GM12865 (cell line): ENCODE measurements at places on chromosomes 2 and 18.
A peak's percentile ranks its signal among the peaks of the same experiment; 100 is the strongest.

DNA sequence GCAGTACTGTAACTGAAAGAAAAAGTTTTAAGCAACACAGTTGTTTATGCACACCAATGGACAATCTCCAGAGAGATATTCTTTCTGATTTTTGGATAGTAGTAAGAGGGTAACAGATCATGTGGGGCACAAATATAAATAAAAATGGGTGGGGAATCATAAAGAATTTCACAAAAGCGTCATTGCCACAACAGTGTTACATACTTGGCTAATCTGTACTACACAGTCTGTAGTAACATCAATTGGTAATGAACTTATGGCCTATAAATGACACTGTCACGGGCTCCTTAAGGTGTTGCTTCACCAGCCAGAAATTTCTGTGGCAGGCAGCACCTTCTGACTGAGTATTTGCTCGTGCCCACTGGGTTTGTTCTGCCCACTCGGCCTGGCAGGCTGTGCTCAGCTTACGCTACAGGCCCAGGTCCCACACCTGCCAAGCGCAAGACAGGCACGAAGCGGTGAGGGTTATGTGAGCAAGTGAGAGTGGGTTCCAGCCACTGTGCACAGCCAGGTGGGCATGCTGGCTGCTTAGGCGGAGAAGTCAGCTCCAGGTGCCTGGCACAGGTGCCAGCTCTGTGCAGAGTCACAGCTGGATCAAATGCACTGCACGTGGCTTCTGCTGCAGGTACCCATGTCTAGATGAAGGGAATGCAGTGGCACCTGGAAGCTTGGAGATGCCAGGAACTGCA, 532.5 kb upstream of the SLC39A10 start:
- no peak for DNase-seq

DNA sequence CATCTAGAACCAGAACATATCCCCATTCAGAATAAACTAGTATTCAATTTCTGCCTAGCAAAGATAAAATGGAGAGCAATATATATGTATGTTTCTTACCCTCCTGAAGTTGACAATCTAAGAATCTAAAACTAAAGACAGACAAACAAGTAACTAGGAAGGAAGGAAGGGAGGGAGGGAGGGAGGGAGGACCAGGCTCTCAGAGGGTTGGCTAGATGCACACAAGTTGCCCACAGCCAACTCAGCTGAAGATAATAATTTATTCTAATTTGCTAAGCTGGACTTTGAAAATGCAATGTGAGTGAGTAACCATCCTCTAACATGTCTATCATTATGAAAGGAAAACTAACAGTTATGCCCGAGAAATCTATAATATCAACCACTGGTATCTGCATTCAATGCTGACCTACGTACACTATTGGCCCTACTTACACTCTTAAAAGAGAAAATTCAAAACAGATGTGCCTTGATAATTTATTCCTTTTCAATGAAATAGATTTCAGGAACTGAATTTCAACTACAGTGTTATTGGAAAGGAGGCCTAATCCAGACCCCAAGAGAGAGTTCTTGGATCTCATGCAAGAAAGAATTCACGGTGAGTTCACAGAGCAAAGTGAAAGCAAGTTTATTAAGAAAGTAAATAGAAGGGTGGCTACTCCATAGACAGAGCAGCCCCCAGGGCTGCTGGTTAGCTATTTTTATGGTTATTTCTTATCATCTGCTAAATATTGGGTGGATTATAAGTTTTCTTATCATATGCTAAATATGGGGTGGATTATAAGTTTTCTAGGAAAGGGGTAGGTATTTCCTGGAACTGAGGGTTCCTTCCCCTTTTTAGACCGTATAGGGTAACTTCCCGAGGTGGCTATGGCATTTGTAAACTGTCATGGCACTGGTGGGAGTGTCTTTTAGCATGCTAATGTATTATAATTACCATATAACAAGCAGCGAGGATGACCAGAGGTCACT, 288.5 kb upstream of the SLC39A10 start:
- DNase-seq = no peak

GRCh38 chr2:60633615-60634014, 80.2 kb upstream of the BCL11A start:
- no peak for DNase-seq

- no peak for DNase-seq
Measured at GRCh38 chr2:96601382-96602292, 36.5 kb downstream of the KANSL3 start.

DNA sequence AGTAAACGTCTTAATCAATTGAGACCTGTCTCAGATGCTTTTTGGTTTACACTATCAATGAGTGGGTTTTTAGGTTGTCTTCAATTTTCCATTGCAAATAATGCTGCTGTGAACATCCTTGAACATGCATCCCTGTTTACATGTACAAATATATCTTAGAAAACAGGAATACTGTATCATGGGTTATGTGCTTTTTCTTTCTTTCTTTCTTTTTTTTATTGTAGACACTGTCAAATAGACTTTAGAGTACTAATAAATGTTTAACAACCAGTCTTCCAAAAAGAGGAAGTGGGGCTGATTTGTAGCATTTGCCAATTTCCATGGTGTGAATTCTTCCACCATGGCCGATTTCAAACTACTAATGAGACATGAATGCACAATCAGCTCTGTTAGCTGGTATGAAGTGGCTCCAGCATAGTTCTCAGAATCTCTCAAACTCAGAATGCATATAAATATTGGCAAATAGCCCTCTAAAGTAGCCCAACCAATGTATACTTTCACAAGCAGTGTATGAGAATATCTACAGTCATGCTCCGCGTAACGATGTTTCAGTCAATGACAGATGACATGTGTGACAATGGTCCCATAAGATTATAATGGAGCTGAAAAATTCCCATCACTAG, 50.3 kb upstream of the B3GNT2 start:
- DNase-seq = peak; percentile 56

DNA sequence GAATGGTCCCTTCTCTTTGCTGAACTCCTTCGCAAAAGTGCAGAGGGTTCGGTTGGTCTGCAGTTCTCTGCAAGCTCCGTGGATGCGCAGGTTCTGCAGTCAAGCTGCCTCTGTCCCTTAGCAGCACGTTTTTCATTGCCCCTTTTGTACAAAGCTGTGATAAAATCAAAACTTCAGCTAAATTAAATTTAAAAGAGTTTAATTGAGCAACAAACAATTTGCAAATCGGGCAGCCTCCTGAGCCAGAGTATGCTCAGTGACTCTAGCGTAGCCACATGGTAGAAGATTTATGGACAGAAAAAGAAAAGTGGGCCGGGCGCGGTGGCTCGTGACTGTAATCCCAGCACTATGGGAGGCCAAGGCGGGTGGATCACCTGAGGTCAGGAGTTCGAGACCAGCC, 18.8 kb downstream of the TSN start:
- no peak for DNase-seq

DNA sequence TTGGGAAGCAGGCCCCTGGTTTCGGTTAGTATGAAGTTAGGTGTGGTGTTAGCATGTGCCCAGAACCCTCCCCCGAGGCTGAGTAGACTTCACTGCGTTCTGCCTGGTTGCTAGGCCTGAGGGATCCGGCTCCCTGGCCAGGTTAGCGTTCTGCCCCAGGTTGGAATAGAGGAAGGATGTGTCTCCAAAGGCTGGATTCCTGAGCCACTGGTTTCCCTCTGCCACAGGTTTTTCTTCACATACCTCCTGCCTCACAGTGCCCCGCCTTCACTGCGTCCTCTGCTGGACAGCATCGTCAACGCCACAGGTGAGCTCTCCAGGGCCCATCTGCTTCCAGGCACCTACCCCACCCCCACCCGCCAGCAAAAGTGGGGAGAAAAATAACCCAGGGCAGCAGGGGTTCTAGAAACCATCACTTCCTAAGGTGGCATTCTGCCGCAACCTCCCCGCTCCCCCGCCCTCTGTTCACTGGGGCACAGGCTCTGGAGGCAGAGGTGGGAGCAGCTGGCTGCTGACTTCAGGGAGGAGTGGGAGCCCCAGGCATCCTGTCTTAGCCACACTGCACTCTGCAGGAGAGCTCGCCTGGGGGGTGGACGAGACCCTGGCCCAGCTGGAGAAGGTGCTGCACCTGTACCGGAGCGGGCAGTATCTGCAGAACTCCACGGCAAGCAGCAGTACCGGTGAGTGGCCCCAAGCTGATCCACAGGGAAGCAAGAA, 7.1 kb downstream of the PKDCC start:
- no peak for DNase-seq

DNA sequence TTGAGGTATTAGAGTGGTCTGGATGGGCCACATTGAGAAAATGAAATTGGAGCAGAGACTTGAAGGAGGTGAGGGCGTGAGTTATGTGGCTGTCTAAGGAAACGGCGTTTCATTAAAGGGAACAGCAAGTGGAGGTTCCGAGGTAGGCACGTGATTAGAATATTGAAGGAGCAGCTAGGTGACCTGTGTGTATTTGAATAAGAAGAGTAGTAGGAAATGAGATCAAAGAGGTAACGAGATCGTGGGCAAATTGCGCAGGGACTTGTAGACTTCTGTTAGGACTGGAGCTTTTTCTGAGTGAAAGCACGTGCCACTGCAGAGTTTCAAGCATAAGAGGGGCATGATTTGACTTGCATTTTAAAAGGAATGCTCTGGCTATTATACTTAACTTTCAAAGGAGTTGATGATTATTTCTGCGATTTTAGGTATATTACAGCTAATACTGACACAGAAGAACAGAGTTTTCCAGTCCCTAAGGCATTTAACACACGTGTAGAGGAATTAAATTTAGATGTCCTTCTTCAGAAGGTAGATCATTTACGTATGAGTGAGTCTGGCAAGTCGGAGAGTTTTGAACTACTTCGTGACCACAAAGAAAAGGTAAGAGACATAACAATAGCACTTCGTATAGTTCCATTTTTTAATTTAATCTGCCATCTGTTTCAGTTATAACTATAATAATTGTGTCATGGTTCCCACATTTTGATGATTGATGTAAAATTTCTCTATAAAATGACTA, 48.7 kb downstream of the RMDN2 start:
- no peak for DNase-seq

DNA sequence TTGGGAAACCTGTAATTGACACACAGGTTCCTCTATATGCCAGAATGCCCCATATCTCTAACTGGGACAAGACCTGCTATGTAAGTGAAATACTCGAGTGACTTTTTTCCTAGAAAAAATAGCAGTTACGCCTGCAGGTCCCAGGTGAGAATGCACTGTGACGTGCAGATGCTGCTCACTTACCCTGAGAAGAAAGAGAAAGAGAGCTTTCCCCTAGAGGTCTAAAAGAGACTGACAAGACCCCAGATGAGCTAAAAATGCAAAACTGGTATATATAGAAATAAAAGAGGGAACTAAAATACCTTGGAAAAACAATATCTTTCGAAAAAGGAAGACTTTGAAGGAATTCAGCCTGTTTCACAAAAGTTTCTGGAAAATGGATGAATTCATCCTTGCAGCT, 383.0 kb upstream of the DCC start:
- DNase-seq = no peak

- DNase-seq = no peak
Measured at GRCh38 chr2:172228177-172228808, 125.6 kb upstream of the DLX2 start.
